Neural crest cell (in vitro differentiated cells): ENCODE measurements at places on chromosomes 12 and 14. TPM values are rescaled to one million over a fixed set of nuclear protein-coding genes. Genes with fewer than 3 reads are reported as not detected.

DNA sequence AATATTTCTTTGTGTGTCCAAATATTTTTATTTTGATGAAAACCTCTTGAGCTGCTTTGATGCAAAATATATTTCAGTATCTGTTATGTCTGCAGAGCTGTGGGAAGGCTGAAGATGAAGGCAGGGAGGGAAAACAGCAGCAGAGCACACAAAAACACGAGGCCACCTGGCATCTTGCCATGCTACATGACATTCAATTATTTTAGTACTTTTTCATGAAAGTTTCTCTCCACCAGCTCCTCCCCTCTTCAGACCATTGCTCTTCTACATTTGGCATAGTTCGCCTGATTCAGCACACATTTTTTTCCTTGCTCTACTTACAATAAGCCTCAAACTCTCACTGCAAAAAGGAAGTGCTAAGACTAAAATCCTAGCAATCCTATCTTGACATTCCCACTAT is 4.6 kb upstream of the ALX1 start:
- DNase-seq = no peak

- DNase-seq = no peak
These were observed 250.9 kb upstream of the OR4E1 start for GRCh38 chr14:21924479-21924878.

GRCh38 chr12:41437563-41437962 is 249.4 kb downstream of the PDZRN4 start:
- no peak for DNase-seq

DNA sequence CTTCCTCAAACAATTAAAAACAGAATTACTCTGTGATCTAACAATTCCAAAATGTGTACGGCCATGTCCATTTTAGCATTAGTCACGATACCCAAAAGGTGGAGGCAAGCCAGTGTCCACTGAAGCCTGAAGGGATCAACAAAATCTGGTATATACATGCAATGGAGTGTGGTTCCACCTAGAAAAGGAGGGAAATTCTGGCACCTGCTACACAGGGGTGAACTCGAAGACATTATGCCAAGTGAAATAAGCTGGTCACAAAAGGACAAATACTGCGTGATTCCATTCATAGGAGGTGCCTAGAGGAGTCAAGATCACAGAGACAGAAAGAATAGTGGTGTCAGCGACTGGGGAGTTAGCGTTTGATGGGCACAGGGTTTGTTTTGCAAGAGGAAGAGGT is 331.4 kb downstream of the MED13L start:
- DNase-seq = no peak

GRCh38 chr12:6778217-6778573 is 5.9 kb downstream of the LAG3 start:
- no peak for DNase-seq

ADCK1 gene
- total RNA-seq = 9.0 and 9.5 TPM in 2 replicates
